IPS DF 6.9 (cell line): ENCODE measurements at places on chromosomes 7 and 10.

DNA sequence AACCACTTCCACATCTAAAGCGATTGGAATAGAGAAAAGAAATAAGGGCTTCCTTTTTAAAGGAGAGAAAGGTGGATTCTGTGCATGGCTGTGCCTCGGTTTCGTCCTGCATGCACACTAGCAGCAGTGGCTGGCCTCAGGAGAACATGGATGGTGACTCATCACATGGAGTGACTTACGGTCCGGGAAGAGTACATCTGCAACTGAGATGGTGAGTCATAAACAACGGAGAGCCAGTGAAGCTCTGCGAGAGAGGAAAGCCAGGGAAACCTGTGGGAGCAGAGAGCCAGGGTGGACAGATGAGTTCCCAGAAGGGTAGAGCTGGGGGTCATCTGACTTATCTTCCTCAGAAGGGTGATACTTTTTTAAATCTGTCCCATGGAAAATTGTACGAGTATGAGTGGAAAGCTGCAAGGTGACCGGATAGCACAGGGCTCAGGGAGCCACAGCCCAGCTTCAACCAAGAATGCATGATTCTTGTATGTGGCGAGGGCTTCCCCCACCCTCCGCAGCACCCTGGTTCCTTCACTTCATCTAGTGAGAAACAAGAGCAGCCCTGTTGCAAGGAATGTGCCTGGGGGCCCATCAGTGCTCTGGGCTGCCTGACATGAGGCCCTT is 259.1 kb downstream of the KLF6 start:
- H3K27ac ChIP-seq, result no peak overlapping the region
- H3K27me3 ChIP-seq, result no peaks in the 10 kb centered on the region
- no peak for DNase-seq
- H3K4me3 ChIP-seq, result no peak overlapping the region
- H3K4me1 ChIP-seq, result no peaks in the 10 kb centered on the region
- H3K36me3 ChIP-seq, result no peaks in the 10 kb centered on the region

DNA sequence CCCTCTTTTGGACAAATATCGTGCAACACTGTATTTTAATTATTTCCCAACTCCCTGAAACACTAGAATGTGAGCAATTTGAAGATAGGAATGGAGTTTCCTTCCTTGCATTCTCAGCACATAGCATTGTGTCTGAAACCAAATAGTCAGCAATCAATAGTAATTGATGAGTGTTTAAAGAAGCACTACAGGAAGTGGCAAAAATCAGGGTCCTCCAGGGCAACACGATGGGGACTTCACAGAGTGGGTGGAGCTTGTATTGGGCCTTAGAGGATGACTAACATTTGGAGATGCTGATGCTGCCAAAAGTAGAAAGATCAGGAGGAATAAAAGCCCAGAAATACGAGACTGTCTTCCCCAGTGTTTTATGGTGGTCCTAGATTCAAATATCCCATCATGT is 94.9 kb downstream of the NPSR1 start:
- no peak overlapping the region for H3K4me3 ChIP-seq
- no peaks in the 10 kb centered on the region for H3K36me3 ChIP-seq
- H3K4me1 ChIP-seq, result no peaks in the 10 kb centered on the region
- H3K27me3 ChIP-seq, result no peaks in the 10 kb centered on the region
- H3K27ac ChIP-seq, result no peak overlapping the region

DNA sequence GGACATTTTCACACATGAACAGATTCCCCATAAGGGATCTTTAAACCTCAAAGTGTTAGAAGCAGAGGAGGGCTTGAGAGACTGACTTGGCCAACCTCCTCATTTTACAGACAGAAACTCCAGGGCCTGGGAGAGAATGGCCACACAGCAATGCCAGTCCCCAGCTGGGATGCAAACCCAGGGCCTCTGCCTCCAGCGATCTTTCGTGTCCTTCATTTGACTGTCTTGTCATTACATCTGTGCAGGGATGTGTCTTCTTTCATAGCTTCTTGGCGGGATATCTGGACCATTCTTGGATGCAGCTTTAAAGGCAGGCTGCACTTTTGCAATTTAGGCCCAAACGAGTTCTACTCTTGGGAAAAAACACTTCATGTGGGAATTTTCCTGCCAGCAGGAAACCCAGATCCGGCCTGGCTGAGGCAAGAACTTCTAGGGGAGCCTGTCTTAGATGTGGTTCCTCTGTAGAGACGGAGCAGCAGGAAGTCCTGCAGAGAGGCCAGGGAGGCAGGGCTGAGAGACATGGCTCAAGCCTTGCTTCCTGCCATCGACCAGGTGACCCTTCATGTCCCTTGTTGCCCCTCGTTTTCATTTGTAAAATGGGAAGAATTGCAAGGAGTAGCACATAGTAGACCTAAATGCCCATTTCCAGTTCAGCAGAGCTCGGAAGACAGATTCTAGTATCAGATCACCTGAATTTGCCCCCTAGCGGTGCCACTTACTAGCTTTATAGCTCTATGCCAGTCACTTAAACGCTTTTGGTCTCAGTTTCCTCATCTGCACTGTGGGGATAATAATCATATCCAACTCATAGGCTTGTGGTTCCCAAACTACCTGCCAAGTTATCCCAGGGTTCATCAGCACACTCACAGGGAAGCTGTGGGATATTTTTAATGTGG is 43.9 kb upstream of the SLC29A3 start:
- peaks cover 21% of the 10 kb centered on the region for H3K4me1 ChIP-seq
- no peak for DNase-seq
- H3K4me3 ChIP-seq, result no peak overlapping the region
- H3K27me3 ChIP-seq, result no peaks in the 10 kb centered on the region

- DNase-seq, result no peak
- H3K27me3 ChIP-seq, result no peaks in the 10 kb centered on the region
- no peak overlapping the region for H3K4me3 ChIP-seq
- no peak overlapping the region for H3K27ac ChIP-seq
Observed at GRCh38 chr7:54725255-54725654, 33.8 kb downstream of the SEC61G start.

- DNase-seq, result no peak
- no peaks in the 10 kb centered on the region for H3K36me3 ChIP-seq
- H3K4me3 ChIP-seq, result no peak overlapping the region
- H3K27me3 ChIP-seq, result no peaks in the 10 kb centered on the region
- no peak overlapping the region for H3K27ac ChIP-seq
- H3K4me1 ChIP-seq, result no peaks in the 10 kb centered on the region
Observed at GRCh38 chr10:60291344-60291930, 98.2 kb downstream of the ANK3 start.

GRCh38 chr7:100490483-100491191 is 6.9 kb downstream of the NYAP1 start:
- H3K27me3 ChIP-seq, result 0 out of 2 replicates have a peak, but pooled peaks cover 2% of the 10 kb centered on the region
- DNase-seq, result no peak
- peaks cover 6% of the 10 kb centered on the region; the same call in 1 of the 2 replicates for H3K36me3 ChIP-seq
- no peak overlapping the region for H3K27ac ChIP-seq
- H3K4me1 ChIP-seq, result peaks cover 5% of the 10 kb centered on the region
- no peak overlapping the region for H3K4me3 ChIP-seq

- H3K36me3 ChIP-seq, result no peaks in the 10 kb centered on the region
- no peaks in the 10 kb centered on the region for H3K27me3 ChIP-seq
- no peak overlapping the region for H3K27ac ChIP-seq
- no peak for DNase-seq
- H3K4me3 ChIP-seq, result no peak overlapping the region
Observed at GRCh38 chr10:30705101-30705624, 75.6 kb upstream of the LYZL2 start.

GRCh38 chr7:2644562-2645273 is 12.9 kb downstream of the TTYH3 start:
- H3K27ac ChIP-seq, result no peak overlapping the region
- DNase-seq, result no peak
- no peak overlapping the region for H3K4me3 ChIP-seq

- H3K36me3 ChIP-seq, result no peaks in the 10 kb centered on the region
- H3K4me3 ChIP-seq, result no peak overlapping the region
- no peaks in the 10 kb centered on the region for H3K27me3 ChIP-seq
Observed at GRCh38 chr7:74294191-74294998, 5.2 kb downstream of the CLIP2 start.

DNA sequence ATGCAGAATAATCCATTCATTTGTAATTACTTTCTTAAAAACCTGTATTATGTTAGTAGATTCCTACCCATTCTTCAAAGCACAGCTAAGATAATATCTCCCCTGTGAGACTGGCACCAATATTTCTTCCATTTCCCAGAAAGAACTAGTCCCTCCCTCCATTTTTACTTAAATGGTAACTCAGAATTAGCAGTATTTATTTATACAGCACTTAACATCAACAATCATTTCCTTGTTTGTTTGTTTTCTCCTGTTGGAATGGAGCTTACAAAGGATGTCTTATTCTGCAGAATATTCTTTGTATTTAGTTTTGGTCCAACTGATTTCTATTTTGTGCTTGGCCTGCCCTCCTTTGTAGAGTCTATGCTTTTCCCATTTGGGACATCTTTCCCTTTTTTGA is 32.1 kb upstream of the PTPN12 start:
- no peak overlapping the region for H3K4me3 ChIP-seq
- H3K4me1 ChIP-seq, result no peaks in the 10 kb centered on the region
- no peak overlapping the region for H3K27ac ChIP-seq

DNA sequence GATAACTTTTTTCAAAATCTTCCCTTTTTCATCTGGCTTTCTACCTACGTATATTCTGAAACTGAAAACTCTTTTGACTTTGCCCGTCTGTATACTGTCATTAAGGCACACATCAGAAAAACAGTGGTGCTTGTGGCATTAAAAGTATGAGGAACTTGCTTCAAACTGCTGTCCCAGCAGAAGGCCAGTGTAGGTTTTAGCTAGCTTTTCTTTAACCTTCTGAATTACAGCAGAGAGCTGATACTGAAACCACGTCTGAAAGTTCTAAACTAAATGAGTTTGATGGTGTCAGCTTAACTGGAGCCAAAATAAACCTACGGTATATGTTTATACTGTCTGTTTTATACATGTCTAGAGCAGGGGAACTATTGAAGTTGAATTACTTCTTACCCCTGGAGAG is 283.4 kb downstream of the TFEC start:
- H3K4me1 ChIP-seq, result no peaks in the 10 kb centered on the region
- H3K36me3 ChIP-seq, result no peaks in the 10 kb centered on the region
- H3K4me3 ChIP-seq, result no peak overlapping the region

- DNase-seq, result no peak
- no peaks in the 10 kb centered on the region for H3K27me3 ChIP-seq
- no peak overlapping the region for H3K27ac ChIP-seq
- H3K4me1 ChIP-seq, result peaks cover 2% of the 10 kb centered on the region; the same call in 1 of the 2 replicates
- no peaks in the 10 kb centered on the region for H3K36me3 ChIP-seq
- no peak overlapping the region for H3K4me3 ChIP-seq
Observed at GRCh38 chr7:69708857-69709256, 110.6 kb downstream of the AUTS2 start.

- DNase-seq, result no peak
- H3K27ac ChIP-seq, result no peak overlapping the region
- no peaks in the 10 kb centered on the region for H3K27me3 ChIP-seq
- no peaks in the 10 kb centered on the region for H3K36me3 ChIP-seq
- no peak overlapping the region for H3K4me3 ChIP-seq
Observed at GRCh38 chr10:113339121-113339520, 213.7 kb upstream of the HABP2 start.

DNA sequence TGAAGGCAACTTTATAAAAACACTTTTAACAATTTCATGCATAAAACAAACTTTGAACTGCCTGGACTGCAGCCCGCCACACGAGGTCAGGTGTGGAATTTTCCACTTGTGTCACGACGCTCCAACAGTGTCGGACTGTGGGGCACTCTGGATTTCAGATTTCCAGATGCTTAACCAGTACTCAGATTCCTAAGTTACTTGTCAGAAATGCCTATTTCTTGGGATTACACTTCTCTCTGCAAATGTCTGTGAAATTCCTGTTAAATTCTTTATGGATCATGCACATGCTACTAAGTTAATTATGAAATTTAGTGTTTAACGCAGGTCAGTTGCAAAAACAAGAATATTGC is 473 bp upstream of the GPER1 start:
- H3K27ac ChIP-seq, result no peak overlapping the region
- DNase-seq, result no peak
- H3K36me3 ChIP-seq, result peaks cover 2% of the 10 kb centered on the region; the same call in 1 of the 2 replicates
- peaks cover 4% of the 10 kb centered on the region; the same call in 1 of the 2 replicates for H3K4me1 ChIP-seq
- H3K27me3 ChIP-seq, result no peaks in the 10 kb centered on the region
- no peak overlapping the region for H3K4me3 ChIP-seq

GRCh38 chr7:34162677-34163076 is 257.3 kb downstream of the BMPER start:
- H3K27me3 ChIP-seq, result no peaks in the 10 kb centered on the region
- H3K27ac ChIP-seq, result no peak overlapping the region
- no peak overlapping the region for H3K4me3 ChIP-seq
- no peak for DNase-seq

- no peak overlapping the region for H3K27ac ChIP-seq
- no peaks in the 10 kb centered on the region for H3K4me1 ChIP-seq
- DNase-seq, result no peak
- H3K27me3 ChIP-seq, result no peaks in the 10 kb centered on the region
Observed at GRCh38 chr7:151934584-151934983, 21.7 kb upstream of the GALNTL5 start.

- H3K4me1 ChIP-seq, result no peaks in the 10 kb centered on the region
- peak; percentile 11 for DNase-seq
- H3K27me3 ChIP-seq, result no peaks in the 10 kb centered on the region
- no peak overlapping the region for H3K4me3 ChIP-seq
Observed at GRCh38 chr7:118731854-118732253, 507.4 kb downstream of the ANKRD7 start.

- H3K27me3 ChIP-seq, result no peaks in the 10 kb centered on the region
- H3K36me3 ChIP-seq, result peaks cover 5% of the 10 kb centered on the region; the same call in 1 of the 2 replicates
- no peak overlapping the region for H3K4me3 ChIP-seq
- H3K27ac ChIP-seq, result no peak overlapping the region
- no peaks in the 10 kb centered on the region for H3K4me1 ChIP-seq
Observed at GRCh38 chr10:22550732-22551131, 163.6 kb downstream of the PIP4K2A start.

- no peaks in the 10 kb centered on the region for H3K4me1 ChIP-seq
- H3K27ac ChIP-seq, result no peak overlapping the region
- no peaks in the 10 kb centered on the region for H3K27me3 ChIP-seq
- no peak for DNase-seq
- H3K36me3 ChIP-seq, result no peaks in the 10 kb centered on the region
- no peak overlapping the region for H3K4me3 ChIP-seq
Observed at GRCh38 chr7:84219310-84219709, 24.7 kb upstream of the SEMA3A start.

DNA sequence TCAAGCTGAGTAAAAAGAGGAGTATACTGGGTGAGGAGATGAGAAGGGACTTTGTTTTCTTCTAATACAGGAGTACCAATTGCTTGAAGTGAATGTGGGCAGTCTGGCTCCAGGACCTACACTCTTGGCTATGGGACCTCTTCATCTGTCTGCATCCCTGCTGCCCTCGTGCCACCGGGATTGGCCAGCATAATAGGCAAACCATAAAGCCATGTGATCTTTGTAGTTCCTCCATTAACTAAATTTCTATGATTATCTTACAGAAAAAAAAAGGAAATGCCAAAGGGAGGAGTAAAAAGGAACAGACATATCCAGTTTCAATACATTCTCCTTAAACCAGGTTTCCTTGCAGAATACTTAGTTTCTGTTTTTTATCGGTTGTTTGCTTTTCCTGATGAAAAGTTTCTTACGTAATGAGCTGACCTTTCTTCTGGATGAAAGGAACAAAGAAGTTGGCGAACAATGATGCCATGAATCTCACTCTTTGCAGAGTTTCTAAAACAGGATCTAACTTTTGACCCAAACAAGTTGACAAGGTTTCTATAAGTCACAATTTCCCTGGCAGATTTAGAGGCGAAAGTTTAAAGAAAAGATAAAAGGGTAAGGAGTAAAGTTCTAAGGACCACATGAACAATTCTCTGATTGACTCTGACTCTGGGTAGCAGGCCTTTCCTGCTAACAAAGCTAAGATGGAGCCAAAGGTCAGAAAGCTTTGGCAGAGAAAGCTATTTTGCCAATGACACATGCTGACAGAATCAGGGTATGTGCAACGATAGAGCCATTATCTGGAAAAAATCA is 54.1 kb downstream of the LAMB1 start:
- H3K36me3 ChIP-seq, result no peaks in the 10 kb centered on the region
- no peaks in the 10 kb centered on the region for H3K27me3 ChIP-seq
- no peak overlapping the region for H3K27ac ChIP-seq
